ENCODE measurements at places on chromosomes 6 and 20. TPM values are rescaled to one million over a fixed set of nuclear protein-coding genes. Genes with fewer than 3 reads are reported as not detected.

Gene PHACTR3
- not detected for total RNA-seq

Gene LAMA2
- total RNA-seq = 40.2 TPM

Gene JPH2
- total RNA-seq = 50.5 TPM

Gene GJA10
- not detected for total RNA-seq

Gene ANGPT4
- not detected for total RNA-seq

Gene SMLR1
- total RNA-seq = not detected

Gene ALDH8A1
- total RNA-seq = not detected

Gene PCK1
- not detected for total RNA-seq

Gene BIRC7
- total RNA-seq = 0.32 TPM

Gene DLK2
- total RNA-seq = 0.64 TPM

Gene MCHR2
- not detected for total RNA-seq

Gene SIRPB2
- not detected for total RNA-seq

Gene ATP6V1G2
- total RNA-seq = 1.3 TPM

Gene SEMG1
- not detected for total RNA-seq

Gene GLP1R
- total RNA-seq = not detected

Gene COL12A1
- 1,107 TPM for total RNA-seq

Gene GSTA3
- total RNA-seq = not detected

Gene FAM83C
- not detected for total RNA-seq

Gene GRM1
- not detected for total RNA-seq

Gene MAFB
- 0.64 TPM for total RNA-seq

Gene CRISP3
- not detected for total RNA-seq
